ENCODE measurements at places on chromosomes 4 and X.

DNA sequence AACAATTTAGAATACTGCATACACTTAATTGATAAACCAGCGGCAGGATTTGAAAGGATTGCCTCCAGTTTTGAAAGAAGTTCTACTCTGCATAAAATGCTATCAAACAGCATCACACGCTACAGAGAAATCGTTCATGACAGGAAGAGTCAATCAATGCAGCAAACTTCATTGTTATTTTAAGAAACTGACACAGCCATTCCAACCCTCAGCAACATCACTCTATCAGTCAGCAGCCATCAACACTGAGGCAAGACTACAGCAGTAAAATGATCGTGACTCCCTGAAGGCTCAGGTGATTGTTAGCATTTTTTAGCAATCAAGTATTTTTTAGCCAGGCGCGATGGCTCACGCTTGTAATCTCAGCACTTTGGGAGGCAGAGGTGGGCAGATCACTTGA, 98.3 kb downstream of the FBXW7 start:
- no peak for DNase-seq

DNA sequence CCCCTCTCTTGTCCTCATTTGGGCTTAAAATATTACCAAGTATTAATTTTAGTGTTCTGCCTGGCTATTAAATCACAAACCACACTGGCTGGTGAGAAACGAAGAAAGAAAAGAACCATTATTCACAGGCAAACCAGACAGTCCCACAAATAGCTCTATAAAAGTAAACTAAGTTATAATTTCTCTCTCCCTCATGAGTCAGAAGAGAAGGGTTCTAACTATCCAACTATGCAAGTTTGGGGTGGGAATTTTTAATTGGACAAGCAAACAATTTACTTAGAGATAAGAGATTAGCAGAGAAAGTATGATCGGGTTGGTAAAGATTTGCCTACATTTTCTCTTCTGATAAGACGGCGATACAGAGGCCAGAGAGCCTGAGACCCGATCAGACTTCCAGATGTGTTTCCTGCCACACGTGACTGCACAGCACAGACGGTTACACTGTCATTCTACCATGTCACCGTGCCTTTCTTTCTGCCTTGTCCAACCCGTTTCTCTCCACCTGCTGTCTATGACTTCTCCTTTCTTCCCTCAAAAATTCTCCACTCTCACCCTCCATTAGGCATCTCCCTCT, 52.3 kb downstream of the MEPE start:
- no peak for DNase-seq

DNA sequence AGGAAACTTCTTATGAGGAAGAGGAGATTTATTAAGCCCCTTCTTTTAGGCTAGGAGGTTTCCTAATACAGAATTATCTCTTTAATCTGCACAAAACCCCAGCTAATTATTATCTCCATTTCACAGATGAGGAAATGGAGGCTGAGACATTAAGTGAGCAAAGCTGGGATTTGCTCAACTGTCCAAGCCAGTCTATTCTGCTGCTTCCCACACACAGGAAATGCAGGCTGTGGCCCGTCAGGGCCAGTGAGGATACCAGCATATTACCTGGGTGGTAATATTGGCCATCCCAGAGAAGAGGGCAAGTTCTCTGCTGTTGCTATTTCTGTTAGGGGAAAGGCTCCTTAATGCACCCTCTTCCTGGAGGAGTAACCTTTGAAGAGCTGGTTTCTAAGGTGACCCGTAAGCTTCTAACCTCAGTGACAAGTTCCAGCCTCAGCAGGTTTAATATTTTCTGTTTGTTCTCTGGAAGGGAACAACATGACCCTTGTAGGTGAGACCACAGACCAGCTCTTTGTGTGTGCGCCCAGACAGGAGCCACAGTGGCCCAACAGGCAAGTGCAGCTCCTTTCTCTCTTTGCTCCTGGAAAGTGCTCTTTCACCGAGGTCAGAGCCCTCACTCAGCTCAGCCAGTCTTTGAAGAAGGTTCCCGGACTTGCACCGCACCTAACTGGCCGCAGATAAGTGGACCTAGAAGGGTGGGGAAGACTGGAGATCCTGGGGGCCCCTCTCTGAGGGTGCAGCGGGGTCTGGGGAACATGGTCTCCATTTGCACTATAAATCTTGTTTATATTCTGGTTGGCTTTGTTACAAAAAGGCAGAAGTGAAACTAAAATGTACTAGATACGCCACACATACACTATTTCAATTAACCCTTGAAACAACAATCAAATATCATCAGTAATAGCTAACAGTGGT, 35.5 kb downstream of the TBC1D9 start:
- no peak for DNase-seq

GRCh38 chrX:56615282-56615681, 51.9 kb downstream of the UBQLN2 start:
- no peak for DNase-seq

DNA sequence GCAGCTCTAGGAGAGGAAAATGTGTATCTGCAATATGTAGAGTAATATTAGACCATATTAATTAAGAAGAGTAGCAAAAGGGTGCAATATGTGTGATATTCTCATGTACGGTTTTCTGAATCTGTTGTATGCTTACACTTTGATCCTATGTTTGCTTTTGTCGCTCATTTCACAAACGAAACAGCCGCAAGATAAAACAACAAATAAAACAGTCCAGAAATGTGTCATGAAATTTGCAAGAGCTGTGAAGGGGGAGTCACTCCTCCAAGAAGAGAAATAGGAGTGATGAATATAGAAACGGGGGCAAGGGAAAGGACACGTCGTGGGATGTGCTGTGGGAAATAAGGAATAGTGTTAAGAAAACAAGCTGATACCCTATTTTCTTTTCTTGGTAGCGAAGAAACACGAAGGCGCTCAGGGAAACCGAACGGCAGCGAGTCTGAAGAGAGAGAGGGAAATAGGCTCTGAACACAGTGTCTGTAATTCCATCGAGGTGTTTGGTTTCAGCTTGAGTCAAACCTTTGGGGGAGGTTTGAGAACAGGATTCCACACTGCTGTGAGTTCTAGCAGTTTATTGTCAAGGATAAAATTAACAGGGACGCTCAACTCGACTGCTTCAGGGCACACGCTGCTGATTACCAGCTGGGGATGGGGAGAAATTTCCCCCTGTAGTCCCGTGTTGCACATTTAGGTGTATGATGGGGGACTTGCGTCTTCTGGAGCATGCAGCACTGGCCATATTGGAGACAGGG, 595.6 kb upstream of the TENM3 start:
- DNase-seq: no peak

- DNase-seq: no peak
Measured at GRCh38 chr4:146182443-146182842, 6.9 kb downstream of the LSM6 start.

- no peak for DNase-seq
Measured at GRCh38 chr4:179503976-179504375, 2061.7 kb upstream of the AGA start.

GRCh38 chrX:42220083-42220482, 296.7 kb upstream of the CASK start:
- peak; percentile 84 for DNase-seq

GRCh38 chr4:31427691-31428090, 707.5 kb downstream of the PCDH7 start:
- no peak for DNase-seq

GRCh38 chr4:152363086-152363485, 172.8 kb downstream of the FBXW7 start:
- DNase-seq: no peak

GRCh38 chrX:34884817-34885216, 57.8 kb upstream of the FAM47B start:
- no peak for DNase-seq
